ENCODE measurements at places on chromosomes 16 and 17.

- no peak for DNase-seq
Measured at GRCh38 chr16:80802138-80802537, 2.3 kb downstream of the CDYL2 start.

DNA sequence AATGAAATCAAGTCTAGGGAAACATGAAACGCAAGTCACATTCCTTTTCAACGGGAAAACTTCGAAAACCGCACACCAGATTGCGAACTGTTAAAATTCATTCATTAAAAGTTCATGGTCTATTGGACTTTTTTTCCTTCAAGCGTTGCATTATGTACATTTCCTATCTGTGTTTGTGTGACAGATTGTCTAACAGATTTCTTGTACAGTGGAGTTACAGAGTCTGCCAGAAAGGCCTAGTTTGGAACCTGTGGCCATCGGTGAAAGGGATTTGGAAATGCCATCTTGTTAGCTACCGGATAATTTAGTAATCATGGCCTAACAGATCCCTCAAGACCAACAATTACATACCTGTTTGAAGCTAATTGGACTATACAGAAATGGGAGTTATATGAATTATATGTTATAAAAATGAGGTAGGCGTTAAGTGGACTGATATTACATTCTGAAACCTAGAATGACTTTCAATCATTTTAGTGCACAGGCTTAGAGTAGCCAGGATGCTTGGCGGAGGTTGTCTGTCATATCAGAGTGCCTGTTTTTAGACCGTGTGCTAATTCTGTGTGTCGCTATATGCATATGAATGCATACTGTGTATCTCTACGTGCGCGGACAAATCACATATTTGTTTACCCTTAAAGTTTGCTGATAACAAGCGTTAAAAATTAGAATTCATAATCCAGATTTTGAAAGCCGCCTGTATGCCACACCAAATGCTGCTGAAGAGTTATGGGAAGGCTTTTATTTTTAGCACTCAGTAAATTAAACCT, 885.4 kb upstream of the RBFOX1 start:
- DNase-seq = no peak

- DNase-seq = no peak
Measured at GRCh38 chr17:31674717-31675349, 184.2 kb downstream of the COPRS start.

- DNase-seq = no peak
Measured at GRCh38 chr16:30470632-30470995, 1.9 kb upstream of the ITGAL start.

DNA sequence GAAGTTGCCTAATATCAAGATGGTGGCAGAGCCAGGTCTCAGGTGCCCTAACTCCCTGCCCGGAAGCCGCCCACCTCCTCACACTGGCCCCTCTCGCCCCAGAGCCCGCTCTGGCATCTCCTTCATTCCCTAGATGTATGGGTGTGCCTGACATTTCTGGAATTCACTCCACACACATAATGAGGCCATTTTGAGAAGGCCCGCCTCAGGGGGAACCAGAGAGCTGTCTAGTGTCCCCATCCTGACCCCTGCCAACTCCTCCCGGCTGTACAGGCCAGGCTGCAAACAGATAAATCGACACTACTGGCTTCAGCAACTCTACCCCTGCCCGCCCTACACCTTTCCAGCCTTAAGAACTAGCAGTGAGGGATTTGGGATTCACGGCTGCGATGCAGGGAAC, 7.7 kb downstream of the WNT3 start:
- no peak for DNase-seq

- no peak for DNase-seq
Measured at GRCh38 chr17:27631411-27631760, 398 bp downstream of the LGALS9 start.

DNA sequence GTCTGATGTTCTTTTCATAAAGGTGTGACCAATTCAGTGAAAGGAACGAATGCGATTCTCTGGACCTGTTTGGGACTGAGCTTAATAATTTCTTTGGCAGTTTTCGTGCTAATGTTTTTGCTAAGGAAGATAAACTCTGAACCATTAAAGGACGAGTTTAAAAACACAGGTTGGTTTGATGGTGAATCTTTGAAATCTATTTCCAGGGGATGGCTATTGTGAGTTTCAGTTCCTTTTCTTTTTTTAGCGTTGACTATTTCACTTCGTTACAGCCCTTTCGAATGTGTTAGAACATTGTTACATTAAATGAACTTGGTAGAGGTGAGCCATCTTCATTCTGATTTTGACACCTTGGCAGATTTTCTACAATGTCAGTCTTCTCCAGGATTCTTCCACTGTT, 1.2 kb downstream of the TNFRSF17 start:
- no peak for DNase-seq

- no peak for DNase-seq
Measured at GRCh38 chr16:80107900-80108299, 432.9 kb upstream of the DYNLRB2 start.

- peak; percentile 62 for DNase-seq
Measured at GRCh38 chr17:64507413-64507782, 621 bp downstream of the CEP95 start.

- DNase-seq = peak; percentile 79
Measured at GRCh38 chr16:57297856-57298255, 13.4 kb upstream of the PLLP start.

DNA sequence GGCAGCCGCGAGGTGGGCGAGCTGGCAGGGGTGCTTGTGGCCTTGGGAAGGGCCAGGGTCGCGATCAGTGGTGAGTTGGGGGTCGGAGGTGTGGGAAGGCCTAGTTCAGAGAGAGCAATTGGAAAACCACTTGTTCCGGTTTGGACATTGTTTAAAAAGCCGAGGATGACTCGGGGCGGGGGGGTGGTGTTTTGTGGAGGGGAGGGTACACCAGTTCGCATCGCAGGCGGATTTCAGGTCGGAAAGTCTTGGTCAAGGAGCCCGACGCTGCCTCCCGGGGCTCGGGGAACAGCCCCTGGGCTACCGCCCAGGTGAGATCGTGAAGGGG, 66.4 kb downstream of the KPNA2 start:
- no peak for DNase-seq

DNA sequence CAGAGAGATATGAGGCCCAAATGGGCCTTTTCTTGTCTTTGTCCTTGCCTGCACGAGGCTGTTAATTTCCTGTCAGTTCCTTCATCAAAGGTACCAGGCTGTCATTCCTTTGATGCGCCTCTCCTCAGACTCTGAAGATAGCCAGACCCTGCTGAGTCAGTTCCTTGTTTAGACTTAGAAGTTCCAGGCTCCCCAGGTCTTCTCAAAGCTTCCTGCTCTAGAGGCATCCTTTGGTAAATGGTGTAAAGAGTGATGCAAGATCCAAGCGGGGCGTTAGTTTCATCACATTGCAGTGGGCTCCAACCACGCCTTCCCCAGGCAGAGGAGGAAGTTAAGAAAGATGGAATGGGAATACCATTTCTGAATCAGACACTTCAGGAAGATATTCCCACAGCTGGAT, 4.0 kb upstream of the CDH11 start:
- no peak for DNase-seq

DNA sequence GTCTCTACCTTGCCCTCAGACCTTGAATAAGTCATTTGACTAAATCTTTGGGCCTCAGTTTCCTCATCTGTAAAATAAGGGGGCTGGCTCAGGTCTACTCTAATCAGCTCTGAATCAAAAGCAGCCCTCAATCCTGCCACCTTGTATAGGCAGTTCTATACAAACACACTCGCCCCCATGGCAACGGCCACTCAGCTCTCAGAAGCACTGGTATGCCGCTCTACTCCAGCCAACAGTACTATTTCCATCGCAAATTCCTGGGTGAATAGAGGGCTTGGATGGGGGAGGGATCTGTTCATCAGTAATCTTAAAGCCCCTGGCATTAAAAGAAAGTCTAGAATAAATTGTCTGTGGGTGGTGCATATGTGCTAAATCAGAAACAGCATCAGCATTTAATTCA, 21.2 kb upstream of the TAOK1 start:
- no peak for DNase-seq

- DNase-seq = no peak
Measured at GRCh38 chr16:77221482-77221881, 22.3 kb downstream of the SYCE1L start.

GRCh38 chr16:74998481-74999218, at the start of gene ZNRF1:
Gene ZNRF1 (plus strand): TSS chr16:74999024. CDS start chr16:74999672, 648 bp downstream.
- DNase-seq = peak; percentile 91

GRCh38 chr17:83081684-83082201, 2.3 kb downstream of the METRNL start:
- peak; percentile 56 for DNase-seq

DNA sequence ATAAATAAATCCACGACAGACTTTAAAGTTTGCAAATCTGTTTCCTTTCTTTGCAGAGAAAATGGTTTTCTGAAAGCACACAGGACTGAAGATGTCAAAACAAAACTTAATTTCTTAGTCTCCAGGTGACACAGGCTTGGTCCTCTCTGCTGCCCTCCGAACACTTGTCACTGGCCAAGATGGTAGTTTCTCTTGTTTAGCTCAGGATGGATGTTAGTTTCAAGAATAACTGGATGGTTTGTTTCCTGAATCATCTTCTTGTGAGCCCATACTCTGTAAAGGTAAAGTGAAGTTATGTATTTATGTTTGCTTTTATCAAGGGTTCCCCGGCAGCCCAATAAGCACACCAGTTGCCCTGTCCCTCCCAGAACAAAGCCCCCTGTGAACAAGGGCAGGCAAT, 9.9 kb upstream of the FLCN start:
- DNase-seq = no peak

GRCh38 chr16:86270696-86271095, 239.6 kb upstream of the FOXF1 start:
- no peak for DNase-seq

DNA sequence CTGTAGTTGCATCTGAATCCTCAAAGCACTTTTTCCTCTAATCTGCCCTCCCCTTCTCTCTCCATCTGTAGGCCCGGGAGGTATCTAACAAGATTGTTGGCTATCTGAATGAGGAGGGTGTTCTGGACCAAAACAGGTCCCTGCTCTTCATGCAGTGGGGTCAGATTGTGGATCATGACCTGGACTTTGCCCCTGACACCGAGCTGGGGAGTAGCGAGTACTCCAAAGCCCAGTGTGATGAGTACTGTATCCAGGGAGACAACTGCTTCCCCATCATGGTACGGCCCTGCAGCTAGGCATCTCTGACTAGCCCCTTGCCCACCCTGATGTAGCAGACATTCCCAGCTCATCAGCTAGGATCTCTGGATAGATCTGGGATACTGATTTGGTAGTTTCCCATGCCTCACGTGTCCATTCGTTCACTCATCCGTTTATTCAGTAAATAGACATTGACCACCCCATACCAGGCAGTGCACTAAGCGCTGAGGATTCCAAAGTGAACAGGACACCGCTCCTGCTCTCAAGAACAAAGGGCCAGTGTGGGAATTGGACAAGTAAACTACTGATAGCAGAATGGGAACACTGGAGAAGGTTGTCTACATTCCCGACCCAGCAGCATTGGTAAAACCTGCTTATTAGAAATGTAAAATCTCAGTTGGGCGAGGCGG, 12.1 kb downstream of the LPO start:
- DNase-seq = peak; percentile 33

DNA sequence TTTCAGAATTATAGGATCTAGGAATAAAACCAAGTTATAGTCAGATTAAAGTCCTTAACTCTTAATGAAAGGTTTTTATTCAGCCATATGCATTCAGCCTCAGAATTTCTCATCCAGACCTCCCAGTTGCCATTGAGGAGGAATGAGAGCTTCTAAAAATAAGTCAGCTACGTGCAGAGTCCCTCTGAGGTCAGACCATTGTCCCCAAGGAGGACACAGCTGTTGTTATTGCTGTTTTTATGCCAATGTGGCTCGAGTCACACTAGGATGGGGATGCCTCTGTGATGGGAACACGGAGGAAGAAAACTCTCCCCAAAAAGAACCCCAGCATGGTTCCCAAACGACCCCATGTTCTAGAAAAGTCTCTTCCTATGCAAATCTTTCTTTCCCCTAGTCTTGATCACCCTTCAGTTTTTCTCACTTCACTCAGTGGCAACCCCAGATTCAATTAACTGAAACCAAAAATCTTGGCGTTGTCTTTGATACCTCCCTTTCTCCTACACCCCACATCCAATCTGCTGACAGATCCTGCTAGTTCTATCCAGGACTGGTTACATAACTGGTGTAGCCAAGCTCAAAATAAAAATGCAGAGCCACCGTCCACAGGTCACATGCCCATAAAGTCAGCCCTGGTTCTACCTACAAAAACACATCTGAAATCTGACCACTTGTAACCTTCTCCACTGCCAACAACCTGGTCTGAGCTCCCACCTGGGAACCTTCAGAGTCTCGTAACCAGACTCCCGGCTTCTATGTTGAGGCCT, 138.2 kb upstream of the ERCC4 start:
- DNase-seq = no peak

- no peak for DNase-seq
Measured at GRCh38 chr17:73912373-73912746, 268.1 kb upstream of the SDK2 start.

DNA sequence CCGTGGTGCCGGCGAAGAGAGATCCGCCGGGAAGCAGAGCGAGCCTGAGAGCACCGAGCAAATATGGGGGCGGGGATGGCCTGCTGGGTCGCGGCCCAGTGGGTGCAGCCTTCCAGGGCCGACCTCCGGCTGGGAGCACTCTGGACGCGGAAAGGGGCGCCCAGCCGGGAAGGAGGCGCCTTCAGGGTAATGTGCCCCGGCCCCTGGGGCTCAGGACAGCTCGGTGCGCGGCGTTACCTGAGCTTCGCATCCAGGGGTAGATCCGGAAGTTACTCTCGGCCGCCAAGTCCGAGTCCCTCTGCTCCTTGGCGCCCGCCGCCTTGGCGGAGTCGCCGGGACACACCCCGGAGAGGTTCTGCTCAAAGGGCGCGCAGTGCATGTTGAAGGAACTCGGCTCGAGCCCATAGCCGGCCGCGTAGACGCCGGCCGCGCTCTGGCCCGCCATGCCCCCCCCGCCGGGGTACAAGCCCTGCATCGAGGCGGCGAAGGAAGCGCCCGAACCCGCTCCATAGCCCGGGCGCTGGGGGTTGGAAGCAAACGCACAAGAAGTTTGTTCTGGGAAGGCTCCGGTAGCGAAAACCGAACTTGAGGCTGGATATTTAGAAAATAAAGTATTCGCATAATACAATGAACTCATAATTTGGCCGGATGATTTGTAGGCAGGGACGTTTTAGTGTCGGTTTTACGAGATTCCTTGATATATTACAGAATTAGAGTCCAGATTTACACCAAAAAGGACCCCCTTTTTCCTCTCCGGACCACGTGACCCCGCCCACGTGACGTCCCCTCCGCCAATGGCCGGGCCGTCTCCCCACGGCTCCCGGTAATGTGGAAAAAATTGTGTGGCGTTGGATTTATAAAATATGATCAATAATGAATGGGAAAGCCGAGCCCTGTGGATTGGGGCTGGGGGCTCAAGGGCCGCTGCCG, at the start of gene HOXB7:
Gene HOXB7, minus strand, starts transcription at position 736 of the 930 bp plus-strand sequence. Its CDS starts 99 bp downstream, at position 637.
- peak; percentile 81 for DNase-seq

Data from activated CD8-positive, alpha-beta memory T cell treated with anti-CD3 and anti-CD28 coated beads, Interleukin-2, amount 10 ng/mL, durations not matched to agents 7 days and 5 days (primary cell).